ENCODE measurements at places on chromosomes 1 and 21.

DNA sequence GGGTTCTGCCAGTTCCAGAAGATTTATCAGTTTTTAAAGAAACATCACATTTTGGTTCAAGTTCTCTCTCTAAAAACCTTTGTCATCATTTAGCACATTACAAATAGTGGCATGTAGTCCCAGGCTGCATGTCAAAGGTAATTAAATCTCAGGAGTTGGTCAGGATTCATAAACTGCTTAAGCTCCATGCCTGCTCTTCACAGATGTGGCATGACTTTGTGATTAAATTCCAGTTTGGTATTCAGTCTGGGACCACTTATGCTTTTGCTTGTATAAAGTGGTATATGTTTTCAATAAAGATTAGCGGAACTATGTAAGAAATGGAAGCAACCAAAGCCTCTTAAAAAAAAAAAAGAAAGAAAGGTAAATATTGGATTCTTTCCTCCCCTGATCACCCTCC is 408.0 kb downstream of the DISC1 start:
- DNase-seq = no peak

- DNase-seq = no peak
Observed at GRCh38 chr1:1020000-1020404, at the start of gene AGRN. Gene AGRN, plus strand, starts transcription at chr1:1020120. Its CDS starts 53 bp downstream, at chr1:1020173.

GRCh38 chr1:67683766-67684525 is 1.1 kb upstream of the GADD45A start:
- DNase-seq = no peak

GRCh38 chr1:174519844-174520243 is 72.1 kb downstream of the GPR52 start:
- DNase-seq = no peak

GRCh38 chr1:184965944-184966860 is 8.1 kb downstream of the NIBAN1 start:
- no peak for DNase-seq

DNA sequence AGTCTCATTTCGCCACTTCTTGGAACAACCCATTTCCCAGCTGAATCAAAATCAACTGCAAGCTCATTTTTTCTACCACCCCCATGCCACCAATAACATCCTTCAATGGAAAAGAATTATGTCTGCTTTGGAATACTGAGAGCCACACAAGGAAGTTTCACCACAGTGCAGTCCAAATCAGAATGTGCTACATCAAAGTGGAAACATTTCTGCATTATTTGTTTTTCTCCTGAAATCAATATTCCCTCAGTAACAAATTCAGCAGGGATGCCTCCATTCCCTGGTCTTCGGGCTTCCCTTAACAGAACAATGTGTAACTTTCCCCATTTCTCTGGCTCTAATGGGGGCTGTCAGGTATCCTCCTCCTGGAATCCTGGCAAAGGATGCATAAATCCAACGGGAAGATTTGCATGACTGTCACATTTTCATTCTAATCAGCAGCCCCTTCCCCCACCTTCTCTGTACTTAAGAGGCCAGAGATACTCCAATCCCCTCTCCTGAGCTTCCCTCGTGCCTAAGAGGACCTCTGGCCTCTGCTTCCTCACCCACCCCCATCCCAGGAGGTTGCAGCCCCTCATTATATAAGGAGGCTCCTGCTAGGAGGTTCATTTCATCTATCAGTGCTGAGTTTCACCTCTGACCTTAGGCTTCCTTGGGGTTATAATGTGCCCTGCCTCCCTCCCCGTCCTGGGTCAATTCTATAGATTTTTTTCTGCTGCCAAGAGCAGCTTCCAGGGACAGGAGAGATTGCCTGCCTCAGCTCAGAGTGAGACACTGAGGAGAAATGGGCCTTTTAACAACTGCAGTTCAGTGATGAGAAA is 201.1 kb downstream of the OMA1 start:
- DNase-seq = no peak

DNA sequence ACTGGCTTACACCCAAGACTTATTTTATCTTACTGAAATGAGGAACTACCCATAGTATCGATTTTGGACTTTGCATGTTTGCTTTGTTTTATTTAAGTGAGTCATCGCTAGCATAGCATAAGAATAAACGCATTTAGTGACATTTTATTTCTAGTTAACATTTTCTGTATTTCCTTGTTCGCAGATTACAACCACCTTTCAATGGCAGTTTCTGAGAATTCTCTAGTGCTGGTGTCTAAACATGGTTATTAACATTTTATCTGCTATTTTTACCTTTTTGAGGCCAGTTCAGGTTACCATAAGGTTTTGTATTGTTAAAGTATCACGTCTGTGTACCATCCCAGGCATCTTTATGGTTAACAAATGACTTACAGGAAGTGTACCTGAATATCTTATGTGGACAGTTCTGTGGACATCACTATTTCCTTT is 24.5 kb downstream of the EEIG2 start:
- no peak for DNase-seq

- DNase-seq = no peak
Observed at GRCh38 chr1:147628441-147628840, 41.9 kb downstream of the ACP6 start.

GRCh38 chr1:31897526-31898100 is 40.6 kb downstream of the PTP4A2 start:
- no peak for DNase-seq

DNA sequence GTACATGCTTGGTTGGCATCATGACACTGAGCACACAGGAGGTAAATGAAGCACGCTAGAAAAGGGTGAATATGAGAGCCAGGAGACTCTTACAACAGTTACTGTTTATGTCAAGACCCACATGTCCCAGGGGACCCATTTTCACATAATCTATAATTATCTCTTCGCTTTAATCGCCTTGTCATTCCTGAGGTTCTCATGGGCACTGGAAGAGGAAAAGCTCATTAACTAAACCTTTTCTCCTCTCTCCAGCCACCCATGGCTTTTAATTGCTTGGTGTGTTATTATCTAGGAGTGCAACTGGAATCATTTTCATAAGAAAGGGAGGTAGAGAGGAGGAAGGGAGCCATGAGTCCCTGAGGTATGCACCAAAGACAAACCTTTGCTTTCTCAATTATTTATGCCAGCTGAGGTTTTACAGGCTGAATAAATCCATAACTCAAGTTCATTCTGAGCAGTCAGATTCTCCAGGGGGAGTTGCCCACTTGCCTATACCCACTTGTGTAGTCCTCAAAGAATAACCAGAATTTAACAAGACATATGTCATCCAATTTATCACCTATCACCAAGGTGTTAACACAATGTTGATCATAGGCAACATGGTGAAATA is 77.4 kb downstream of the ACBD6 start:
- no peak for DNase-seq

Data from esophagus squamous epithelium (tissue), 5 donors.